Smooth muscle cell of trachea (primary cell): ENCODE measurements at places on chromosomes 12 and 14. TPM values are rescaled to one million over a fixed set of nuclear protein-coding genes. Genes with fewer than 3 reads are reported as not detected.

The TEX52 gene
- not detected in 2 replicates for total RNA-seq

The NDUFA12 gene
- total RNA-seq, result 53.9 and 176 TPM in 2 replicates

The KANSL2 gene
- 45.1 and 50.1 TPM in 2 replicates for total RNA-seq

The KDM5A gene
- total RNA-seq, result 63.8 and 71.4 TPM in 2 replicates

The ADAM20 gene
- 1.5 and 1.9 TPM in 2 replicates for total RNA-seq

The EIF2S3B gene
- total RNA-seq, result 0.83 and 0.87 TPM in 2 replicates

The SERPINA10 gene
- total RNA-seq, result 0.17 TPM in 1 of 2 replicates, not detected in the other

The NRIP2 gene
- total RNA-seq, result 0.15 and 0.50 TPM in 2 replicates

The BMP4 gene
- total RNA-seq, result 14.8 and 23.3 TPM in 2 replicates

The PZP gene
- total RNA-seq, result not detected in 2 replicates

The CD27 gene
- total RNA-seq, result 0.17 TPM in 1 of 2 replicates, not detected in the other

The M6PR gene
- 148 and 239 TPM in 2 replicates for total RNA-seq

The MUCL1 gene
- total RNA-seq, result not detected in 2 replicates

The GPR65 gene
- total RNA-seq, result under 0.01 TPM in 1 of 2 replicates, not detected in the other

The AQP2 gene
- total RNA-seq, result not detected in 2 replicates

The KRT4 gene
- total RNA-seq, result not detected in 2 replicates

The APOF gene
- not detected in 2 replicates for total RNA-seq

The SIX1 gene
- total RNA-seq, result 14.5 and 15.9 TPM in 2 replicates

The CLECL1 gene
- total RNA-seq, result not detected in 2 replicates

The IFI27 gene
- total RNA-seq, result 34.4 and 52.5 TPM in 2 replicates

The ATF7 gene
- 10.1 and 17.3 TPM in 2 replicates for total RNA-seq

The DPF3 gene
- 7.9 and 13.9 TPM in 2 replicates for total RNA-seq

The RTN1 gene
- total RNA-seq, result 0.17 TPM in 1 of 2 replicates, not detected in the other

The EXOC3L4 gene
- total RNA-seq, result 0.44 and 0.99 TPM in 2 replicates

The NACA gene
- total RNA-seq, result 740 and 1,055 TPM in 2 replicates

The KRT73 gene
- total RNA-seq, result not detected in 2 replicates

The MIP gene
- not detected in 2 replicates for total RNA-seq

The OTOGL gene
- total RNA-seq, result under 0.01 and 0.29 TPM in 2 replicates

The KLRG1 gene
- total RNA-seq, result 0.33 and 1.0 TPM in 2 replicates

The NEMF gene
- 48.0 and 65.3 TPM in 2 replicates for total RNA-seq

The POLE2 gene
- 2.3 and 21.2 TPM in 2 replicates for total RNA-seq

The JAG2 gene
- total RNA-seq, result 1.6 and 2.3 TPM in 2 replicates

The PLBD1 gene
- 2.3 and 3.3 TPM in 2 replicates for total RNA-seq

The POTEG gene
- total RNA-seq, result not detected in 2 replicates

The ISCA2 gene
- total RNA-seq, result 23.1 and 29.1 TPM in 2 replicates

The TRPV4 gene
- 0.87 and 2.5 TPM in 2 replicates for total RNA-seq

The ADAMTS20 gene
- not detected in 2 replicates for total RNA-seq

The HOXC6 gene
- under 0.01 TPM in 2 replicates for total RNA-seq

The ATL1 gene
- 10.3 and 13.8 TPM in 2 replicates for total RNA-seq

The INHBC gene
- total RNA-seq, result not detected in 2 replicates

The ADCY6 gene
- total RNA-seq, result 44.5 and 72.6 TPM in 2 replicates

The STAC3 gene
- total RNA-seq, result 1.3 TPM in 1 of 2 replicates, not detected in the other

The SERPINA9 gene
- 0.50 TPM in 1 of 2 replicates, not detected in the other for total RNA-seq

The EPYC gene
- 0.15 TPM in 1 of 2 replicates, not detected in the other for total RNA-seq

The NINJ2 gene
- 0.29 and 3.3 TPM in 2 replicates for total RNA-seq

The AQP6 gene
- total RNA-seq, result not detected in 2 replicates

The LALBA gene
- total RNA-seq, result not detected in 2 replicates

The CCDC198 gene
- total RNA-seq, result not detected in 2 replicates

The TOX4 gene
- 33.7 and 47.6 TPM in 2 replicates for total RNA-seq
